ENCODE measurements at places on chromosomes 2 and 18. TPM values are rescaled to one million over a fixed set of nuclear protein-coding genes. Genes with fewer than 3 reads are reported as not detected.

Gene VWA3B
- 0.33 TPM for total RNA-seq

Gene CROCC2
- 0.33 TPM for total RNA-seq

Gene PROC
- total RNA-seq: not detected

Gene L3MBTL4
- 5.0 TPM for total RNA-seq

Gene CHRND
- 0.11 TPM for total RNA-seq

Gene GREB1
- 7.8 TPM for total RNA-seq

Gene RASGRP3
- total RNA-seq: 3.3 TPM

Gene RAD51AP2
- total RNA-seq: 0.11 TPM

Gene C2orf92
- total RNA-seq: 1.9 TPM

Gene GPR55
- total RNA-seq: not detected

Gene HOXD9
- total RNA-seq: 11.5 TPM

Gene YES1
- 77.0 TPM for total RNA-seq

DNA sequence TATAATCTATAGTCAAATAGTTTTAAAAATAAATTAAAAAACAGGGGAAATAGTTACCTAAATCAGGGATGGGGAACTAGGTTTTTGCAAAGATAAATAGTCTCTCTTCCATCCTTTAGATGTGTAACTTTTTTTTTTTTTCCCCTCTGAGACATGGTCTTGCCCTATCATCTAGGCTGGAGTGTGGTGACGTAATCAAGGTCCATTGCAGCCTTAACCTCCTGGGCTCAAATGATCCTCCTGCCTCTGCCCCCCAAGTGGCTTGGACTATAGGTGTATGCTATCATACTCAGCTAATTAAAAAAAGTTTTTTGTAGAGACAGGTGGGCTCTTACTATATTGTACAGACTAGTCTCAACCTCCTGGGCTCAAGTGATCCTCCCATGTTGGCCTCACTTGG is 316.5 kb downstream of the CCDC85A start:
- no peaks in the 10 kb centered on the region for H3K4me1 ChIP-seq
- DNase-seq: no peak
- no peaks in the 10 kb centered on the region for H3K36me3 ChIP-seq

- peak; percentile 41 for DNase-seq
- H3K4me1 ChIP-seq: peaks cover 12% of the 10 kb centered on the region
- H3K27me3 ChIP-seq: no peaks in the 10 kb centered on the region
- H3K27ac ChIP-seq: no peak overlapping the region
Measured at GRCh38 chr2:102144128-102144527, 1.6 kb downstream of the IL1R1 start.

GRCh38 chr2:119671016-119671415 is 8.0 kb upstream of the TMEM177 start:
- H3K4me1 ChIP-seq: no peaks in the 10 kb centered on the region
- no peak overlapping the region for H3K4me3 ChIP-seq
- no peak for DNase-seq
- H3K27me3 ChIP-seq: no peaks in the 10 kb centered on the region
- H3K36me3 ChIP-seq: no peaks in the 10 kb centered on the region

- no peaks in the 10 kb centered on the region for H3K27me3 ChIP-seq
- DNase-seq: no peak
- peaks cover 42% of the 10 kb centered on the region for H3K4me1 ChIP-seq
- H3K27ac ChIP-seq: no peak overlapping the region
Measured at GRCh38 chr2:227464361-227464760, 7.6 kb upstream of the AGFG1 start.

DNA sequence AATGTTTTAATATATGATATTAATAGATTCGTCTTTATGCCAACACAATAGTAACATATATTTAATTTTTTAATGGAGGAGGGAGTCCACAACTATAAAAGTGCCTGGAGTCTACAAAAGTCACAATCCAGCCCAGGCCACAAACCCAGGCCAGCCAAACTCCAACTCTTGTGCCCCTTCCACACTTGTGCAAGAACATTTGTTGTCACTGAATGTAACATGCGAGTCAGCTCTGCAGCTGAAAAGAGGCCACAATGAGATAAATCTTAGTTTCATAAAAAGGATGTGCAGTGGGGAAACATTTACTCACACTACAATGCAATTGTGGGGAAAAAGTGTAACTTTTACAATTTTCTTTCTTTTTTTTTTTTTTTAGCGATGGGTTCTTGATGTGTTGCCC is 110.8 kb downstream of the MCFD2 start:
- H3K27ac ChIP-seq: no peak overlapping the region
- H3K4me1 ChIP-seq: peaks cover 15% of the 10 kb centered on the region
- H3K27me3 ChIP-seq: no peaks in the 10 kb centered on the region
- no peak overlapping the region for H3K4me3 ChIP-seq
- no peaks in the 10 kb centered on the region for H3K36me3 ChIP-seq

GRCh38 chr18:24992491-24992890 is 359.5 kb downstream of the ZNF521 start:
- no peaks in the 10 kb centered on the region for H3K4me1 ChIP-seq
- H3K27ac ChIP-seq: no peak overlapping the region
- no peak overlapping the region for H3K4me3 ChIP-seq
- DNase-seq: no peak
- H3K27me3 ChIP-seq: no peaks in the 10 kb centered on the region

DNA sequence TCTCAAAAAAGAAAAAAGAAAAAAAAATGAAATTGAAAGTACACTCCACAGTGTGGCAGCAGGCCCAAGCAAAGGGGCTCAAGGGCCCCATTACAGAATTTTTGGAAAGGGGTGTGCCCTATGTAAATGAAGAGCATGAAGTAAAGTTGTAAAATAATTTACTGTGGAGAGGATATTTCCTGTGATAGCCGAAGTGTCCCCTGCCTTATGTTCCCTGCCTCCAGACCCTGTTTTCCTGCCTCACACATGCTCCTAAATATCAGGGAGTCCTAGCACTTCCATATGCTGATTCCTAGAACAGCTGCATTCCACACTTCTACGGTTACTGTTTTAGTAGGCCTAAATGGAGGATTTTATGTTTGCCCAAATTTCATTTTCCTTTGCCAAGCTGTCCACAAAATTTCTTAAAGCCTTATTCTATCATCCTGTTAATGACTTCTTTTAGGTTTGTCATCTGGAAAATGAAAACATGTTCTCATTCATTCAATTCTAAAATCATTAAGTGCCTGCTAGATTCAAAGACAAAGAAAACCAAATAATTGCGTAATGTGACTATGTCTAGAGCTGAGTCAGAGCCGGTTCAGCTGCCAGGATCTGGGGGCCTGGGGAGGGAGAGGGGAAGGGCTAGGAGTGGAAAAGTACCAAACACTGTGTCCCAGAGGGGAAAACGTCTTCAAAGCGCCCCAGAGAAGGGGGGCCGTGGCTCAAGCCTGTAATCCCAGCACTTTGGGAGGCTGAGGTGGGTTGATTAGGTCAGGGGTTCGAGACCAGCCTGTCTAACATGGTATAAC is 25.9 kb upstream of the IMPA2 start:
- H3K27me3 ChIP-seq: no peaks in the 10 kb centered on the region
- no peak for DNase-seq
- no peak overlapping the region for H3K27ac ChIP-seq

GRCh38 chr2:17652681-17653394 is 100.8 kb downstream of the SMC6 start:
- no peak for DNase-seq
- H3K27ac ChIP-seq: no peak overlapping the region
- H3K27me3 ChIP-seq: no peaks in the 10 kb centered on the region
- H3K4me1 ChIP-seq: no peaks in the 10 kb centered on the region
- no peaks in the 10 kb centered on the region for H3K36me3 ChIP-seq

GRCh38 chr2:241302759-241303651 is 12.5 kb downstream of the HDLBP start:
- no peak overlapping the region for H3K27ac ChIP-seq
- H3K36me3 ChIP-seq: no peaks in the 10 kb centered on the region
- no peaks in the 10 kb centered on the region for H3K4me1 ChIP-seq

DNA sequence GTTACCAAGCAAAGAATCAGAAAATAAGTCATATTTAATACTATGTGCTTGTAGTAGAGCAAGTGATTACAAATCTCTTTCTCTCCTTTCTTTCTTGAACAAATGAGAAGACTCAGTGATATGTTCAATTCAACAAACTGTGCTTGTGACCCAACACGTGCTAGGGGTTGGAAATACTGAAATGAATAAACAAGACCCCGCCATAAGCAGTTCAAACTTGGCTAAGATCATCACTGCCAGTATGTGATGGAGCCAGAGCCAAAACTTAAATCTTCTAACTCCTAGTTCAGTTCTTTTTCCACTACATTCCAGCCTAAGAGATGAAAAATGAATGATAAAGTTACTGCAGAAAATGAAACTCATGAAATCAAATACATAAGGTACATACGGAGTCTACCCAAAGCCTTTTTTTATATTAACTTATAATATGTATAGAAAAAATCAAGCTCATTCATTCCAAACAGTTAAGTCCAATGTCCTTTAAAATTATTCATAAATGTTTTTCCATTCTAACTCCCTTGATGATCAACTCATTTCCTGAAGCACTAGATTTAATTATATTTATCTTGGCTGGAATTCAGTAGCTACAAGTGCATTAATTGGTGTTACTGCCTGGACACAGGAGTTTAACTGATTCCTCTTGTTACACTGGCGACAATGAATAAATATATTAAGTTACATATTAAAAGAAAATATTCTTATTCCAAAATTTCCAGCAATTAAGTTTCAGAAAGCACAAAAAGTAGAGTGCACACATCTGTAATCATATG is 36.0 kb downstream of the GALNT3 start:
- H3K4me3 ChIP-seq: no peak overlapping the region
- H3K36me3 ChIP-seq: no peaks in the 10 kb centered on the region
- no peak overlapping the region for H3K27ac ChIP-seq
- no peak for DNase-seq

GRCh38 chr2:189293164-189293563 is 113.6 kb upstream of the COL5A2 start:
- H3K27ac ChIP-seq: no peak overlapping the region
- H3K4me1 ChIP-seq: peaks cover 2% of the 10 kb centered on the region
- no peak overlapping the region for H3K4me3 ChIP-seq
- H3K27me3 ChIP-seq: no peaks in the 10 kb centered on the region
- no peaks in the 10 kb centered on the region for H3K36me3 ChIP-seq

- H3K36me3 ChIP-seq: no peaks in the 10 kb centered on the region
- H3K27me3 ChIP-seq: no peaks in the 10 kb centered on the region
- H3K27ac ChIP-seq: no peak overlapping the region
- H3K4me1 ChIP-seq: no peaks in the 10 kb centered on the region
Measured at GRCh38 chr2:173983391-173983871, 18.3 kb upstream of the SP3 start.

DNA sequence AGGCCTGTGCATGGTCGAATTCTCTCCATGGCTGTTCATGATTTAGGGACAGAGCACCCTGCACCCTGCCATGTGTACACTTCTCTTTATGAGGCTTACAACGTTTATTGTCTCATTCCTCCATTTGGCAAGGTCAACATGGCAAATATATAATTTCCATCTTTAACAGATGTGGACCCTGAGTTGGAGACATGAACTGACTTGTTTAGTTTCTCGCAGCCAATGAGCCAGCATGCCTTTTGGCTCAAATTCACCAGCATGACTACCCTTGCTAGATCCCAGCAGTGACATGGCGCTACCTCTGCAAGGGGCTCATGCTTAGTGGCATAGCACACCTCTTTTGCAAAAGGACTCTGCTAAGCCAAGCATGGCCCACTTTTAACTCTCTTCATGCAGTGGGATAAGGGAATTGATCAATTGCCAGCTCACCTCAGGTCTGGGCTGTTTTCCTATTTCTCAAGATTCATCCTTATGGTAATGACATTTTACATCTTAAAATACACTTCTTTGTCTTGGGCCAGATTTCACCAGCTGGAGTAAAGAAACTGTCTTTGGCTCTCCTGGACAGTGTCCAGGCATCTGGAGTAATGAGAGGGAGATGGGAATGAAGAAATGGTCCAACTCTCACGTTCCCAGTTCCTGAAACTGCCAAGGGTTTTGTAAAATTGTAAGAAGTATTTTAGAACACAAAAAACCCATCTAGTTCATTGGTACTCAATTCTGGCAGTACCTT is 159.5 kb downstream of the SETBP1 start:
- DNase-seq: no peak
- H3K36me3 ChIP-seq: no peaks in the 10 kb centered on the region
- no peaks in the 10 kb centered on the region for H3K4me1 ChIP-seq
- H3K27ac ChIP-seq: no peak overlapping the region
- no peaks in the 10 kb centered on the region for H3K27me3 ChIP-seq

GRCh38 chr18:58649966-58650816 is 21.1 kb upstream of the MALT1 start:
- H3K4me3 ChIP-seq: no peak overlapping the region
- H3K4me1 ChIP-seq: no peaks in the 10 kb centered on the region
- H3K27ac ChIP-seq: no peak overlapping the region
- no peaks in the 10 kb centered on the region for H3K27me3 ChIP-seq
- DNase-seq: no peak
- H3K36me3 ChIP-seq: no peaks in the 10 kb centered on the region

DNA sequence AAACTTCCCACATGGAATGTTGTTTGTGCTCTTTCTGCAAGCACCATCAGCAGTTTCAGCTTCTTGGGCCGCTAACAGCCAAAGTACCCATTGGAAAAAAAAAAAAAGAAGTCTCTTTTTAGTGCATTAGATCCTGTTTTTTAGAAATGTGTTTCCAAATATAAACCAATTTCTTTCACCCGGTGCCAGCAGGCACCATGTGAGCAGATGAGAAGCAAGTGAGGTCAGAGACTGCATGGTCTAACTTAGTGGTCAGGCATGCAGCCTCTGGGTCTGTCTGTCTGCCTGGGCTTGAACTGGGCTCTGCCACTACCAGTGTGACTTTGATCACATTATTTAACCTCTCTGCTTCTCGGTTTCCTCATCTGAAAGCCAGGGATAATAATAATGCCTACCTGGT is 75.2 kb upstream of the NRP2 start:
- no peaks in the 10 kb centered on the region for H3K36me3 ChIP-seq
- DNase-seq: no peak
- no peak overlapping the region for H3K27ac ChIP-seq
- no peaks in the 10 kb centered on the region for H3K4me1 ChIP-seq

DNA sequence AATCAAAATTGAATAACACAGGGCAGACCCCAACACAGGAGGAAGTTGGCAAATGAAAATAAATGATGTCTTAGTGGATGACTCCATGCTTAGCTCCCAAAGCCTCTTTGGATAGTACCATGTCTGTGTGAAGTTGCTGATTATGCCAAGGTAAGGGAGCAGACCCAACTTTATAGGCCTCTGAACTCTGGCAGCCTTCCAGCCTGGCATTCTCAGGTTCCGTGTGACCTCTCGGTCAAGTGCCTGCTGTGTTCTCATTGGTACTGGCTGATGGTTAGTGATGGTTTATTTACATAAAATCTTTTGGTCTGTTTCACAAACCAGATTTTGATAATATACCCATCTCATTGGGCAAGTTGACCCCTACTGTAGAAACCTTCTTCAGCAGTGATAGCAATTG is 112.2 kb upstream of the TTC39C start:
- no peaks in the 10 kb centered on the region for H3K27me3 ChIP-seq
- H3K36me3 ChIP-seq: no peaks in the 10 kb centered on the region

Measured in adrenal gland (tissue), 19 donors.